ENCODE measurements at places on chromosomes 1 and 21.

DNA sequence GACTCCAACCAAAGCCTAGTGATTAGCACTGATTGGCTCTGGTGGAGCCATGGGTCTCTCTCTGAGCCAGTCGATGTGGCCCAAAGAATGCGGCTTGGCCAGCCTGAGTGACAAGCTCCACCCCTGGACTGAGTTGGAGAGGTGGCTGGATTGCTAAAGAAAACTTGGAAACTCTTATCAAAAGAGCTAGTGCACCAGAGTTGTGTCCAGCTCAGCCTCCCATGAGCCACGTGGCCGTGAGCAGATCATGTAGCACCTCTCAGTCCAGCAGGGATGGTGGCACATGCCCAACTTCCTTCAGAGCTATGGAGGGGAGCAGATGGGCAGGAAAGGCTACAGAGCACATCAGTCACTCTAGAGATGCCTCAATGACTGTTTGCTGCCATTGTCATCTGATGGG is 142.8 kb upstream of the VAMP3 start:
- DNase-seq, result no peak

DNA sequence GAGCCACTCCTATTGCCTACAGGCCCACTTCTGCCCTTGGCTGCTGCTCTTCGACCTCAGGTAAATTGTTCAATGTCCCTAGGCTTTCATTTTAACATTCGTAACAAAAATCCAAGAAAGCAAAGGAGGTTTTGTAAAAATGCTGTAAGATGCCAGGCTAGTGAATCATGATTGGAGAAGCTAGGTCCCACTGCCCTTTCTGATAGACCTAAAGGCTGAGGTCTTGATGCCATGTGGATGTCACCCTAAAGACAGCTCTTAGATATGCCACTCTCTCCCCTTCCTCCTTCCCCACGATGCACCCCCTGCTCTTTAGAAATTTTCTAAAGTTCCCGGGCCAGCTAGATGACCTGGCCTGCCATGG is 9.9 kb upstream of the TMEM39B start:
- DNase-seq, result no peak

DNA sequence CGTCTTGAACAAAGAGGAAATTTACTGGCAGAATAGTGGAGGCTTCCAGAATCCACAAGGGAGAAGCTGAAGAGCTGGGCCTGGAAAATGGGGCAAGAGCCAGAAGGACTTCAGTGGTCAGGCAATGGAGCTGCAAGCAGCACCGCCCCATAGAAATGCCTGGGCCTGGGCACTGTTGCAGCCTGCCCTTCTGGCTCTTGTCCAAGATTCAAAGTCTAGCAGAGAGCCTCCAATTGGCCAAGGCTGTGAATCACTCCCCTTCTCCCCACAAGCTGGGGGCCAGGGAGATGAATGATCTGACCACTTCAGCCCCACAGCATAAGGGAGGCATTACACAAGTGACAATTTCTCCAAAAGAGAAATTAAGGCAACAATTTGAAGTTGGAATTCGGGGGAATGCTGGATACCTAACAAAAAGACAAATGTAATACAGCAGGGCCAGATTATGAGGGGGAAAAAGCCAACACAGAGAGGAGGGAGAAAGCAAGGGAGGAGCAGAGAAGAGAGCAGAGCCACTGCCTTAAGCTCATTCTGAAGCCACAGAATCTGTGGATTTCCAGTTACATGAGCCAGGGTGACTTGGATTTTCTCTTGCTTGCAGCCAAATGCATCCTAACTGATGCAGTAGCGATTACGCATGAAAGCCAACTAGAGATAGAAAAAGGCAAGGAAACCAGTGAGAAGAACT is 80.3 kb downstream of the LRIG2 start:
- DNase-seq, result no peak

DNA sequence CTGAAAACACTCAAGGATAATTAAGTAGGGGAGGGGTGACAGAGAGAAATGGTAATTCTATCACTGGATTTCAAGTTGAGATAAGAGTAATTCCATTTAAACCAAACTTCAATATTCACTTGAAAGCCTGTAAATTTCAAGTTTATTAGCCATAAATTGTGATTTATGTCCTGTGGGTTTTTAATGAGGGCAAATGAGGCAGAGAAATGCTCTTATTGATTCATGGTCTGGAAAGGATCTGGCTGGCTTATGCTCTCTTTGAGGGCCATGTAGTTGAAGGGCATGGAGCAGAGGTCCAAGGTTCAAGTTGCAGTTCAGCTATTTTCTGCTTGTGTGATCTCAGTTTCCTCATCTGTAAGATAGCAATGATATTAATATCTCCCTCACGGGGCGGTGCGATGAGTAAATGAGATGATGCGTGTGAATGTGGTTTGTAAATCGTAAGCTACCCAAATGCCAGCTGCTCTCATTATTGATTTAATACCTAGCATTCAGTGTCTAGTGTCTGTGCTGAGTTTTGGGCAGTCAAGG is 12.3 kb downstream of the OLFML3 start:
- DNase-seq, result no peak

DNA sequence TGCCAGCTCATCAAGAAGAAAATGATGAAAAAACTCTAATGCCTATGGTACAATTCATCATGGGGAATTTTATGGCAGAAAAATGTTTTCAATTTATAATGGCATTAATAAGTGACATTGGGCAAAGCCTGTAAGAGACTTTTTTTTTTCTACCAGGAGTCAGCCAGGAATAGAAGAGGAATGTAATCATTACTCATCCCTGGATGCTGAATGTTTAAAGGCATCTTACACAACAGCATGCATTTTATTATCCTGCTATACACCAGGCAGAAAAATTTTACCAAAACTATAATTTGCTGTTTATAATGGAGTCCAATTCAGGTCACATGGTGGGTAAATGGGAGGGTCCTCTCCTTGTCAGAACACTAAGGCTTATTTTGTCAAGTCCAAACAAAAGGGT is 189.9 kb upstream of the BEND5 start:
- no peak for DNase-seq

GRCh38 chr1:182061594-182061993 is at the start of gene ZNF648:
ZNF648 (minus strand) TSS chr1:182061712; CDS start chr1:182058010, 3,702 bp downstream.
- no peak for DNase-seq

Measured in stimulated activated naive CD4-positive, alpha-beta T cell treated with Interleukin-2 at 50 U/mL for 16 hours (primary cell).